ENCODE measurements at places on chromosomes 5 and 9.

DNA sequence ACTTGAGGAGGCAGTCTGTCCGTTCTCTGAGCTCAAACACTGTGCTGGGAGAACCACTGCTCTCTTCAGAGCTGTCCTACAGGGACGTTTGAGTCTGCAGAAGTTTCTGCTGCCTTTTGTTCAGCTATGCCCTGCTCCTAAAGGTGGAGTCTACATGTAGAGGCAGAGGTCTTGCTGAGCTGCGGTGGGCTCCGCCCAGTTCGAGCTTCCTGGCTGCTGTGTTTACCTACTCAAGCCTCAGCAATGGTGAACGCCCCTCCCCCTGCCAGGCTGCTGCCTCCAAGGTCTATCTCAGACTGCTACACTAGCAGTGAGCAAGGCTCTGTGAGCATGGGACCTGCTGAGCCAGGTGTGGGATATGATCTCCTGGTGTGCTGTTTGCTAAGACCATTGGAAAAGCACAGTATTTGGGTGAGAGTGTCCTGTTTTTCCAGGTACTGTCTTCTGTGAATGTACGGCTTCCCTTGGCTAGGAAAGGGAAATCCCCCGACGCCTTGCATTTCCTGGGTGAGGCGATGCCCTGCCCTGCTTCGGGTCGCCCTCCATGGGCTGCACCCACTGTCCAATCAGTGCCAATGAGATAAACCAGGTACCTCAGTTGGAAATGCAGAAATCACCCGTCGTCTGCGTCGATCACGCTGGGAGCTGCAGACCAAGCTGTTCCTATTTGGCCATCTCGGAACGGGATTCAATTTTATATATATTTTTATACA lies 58.5 kb downstream of the CNTRL start:
- no peak for DNase-seq

DNA sequence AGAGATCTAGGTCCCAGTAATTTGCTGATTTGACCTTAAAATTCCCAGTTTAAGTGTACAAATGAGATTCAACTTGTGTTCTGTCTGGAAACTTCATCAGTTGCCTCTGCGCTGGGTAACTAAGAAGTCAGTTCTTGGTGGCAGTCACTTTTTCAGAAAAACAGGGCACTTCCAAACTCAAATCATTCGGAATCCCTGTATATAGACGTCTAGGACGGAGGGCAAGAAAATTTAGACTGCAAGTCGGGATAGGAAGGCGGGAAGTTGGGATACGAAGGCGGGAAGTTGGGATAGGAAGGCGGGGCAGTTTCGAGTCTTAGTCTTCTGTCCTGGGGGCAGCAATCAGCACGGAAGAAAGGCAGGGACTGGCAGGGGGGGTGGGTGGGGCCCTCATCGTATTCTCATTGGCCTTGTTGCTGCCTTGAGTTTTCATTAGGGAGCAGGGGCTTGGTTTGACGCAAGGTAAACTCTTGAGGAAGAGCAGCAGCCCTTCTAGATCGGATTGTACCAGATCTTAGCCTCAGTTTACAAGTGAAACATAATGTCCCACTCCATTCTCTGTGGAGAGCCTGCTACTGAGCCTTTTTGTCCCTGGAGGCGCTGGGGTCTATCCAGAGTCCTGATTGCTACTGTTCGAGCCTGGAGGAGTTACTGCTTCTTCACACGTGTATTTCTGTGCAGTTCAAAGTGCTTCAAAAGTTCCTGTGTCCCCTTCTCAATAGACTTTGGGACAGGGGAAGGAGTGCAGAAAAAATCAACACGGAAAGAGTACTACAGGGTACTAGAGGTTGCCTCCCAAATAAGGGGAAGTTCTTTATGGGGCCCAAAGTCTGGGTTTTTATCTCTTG lies 2.7 kb upstream of the PURA start:
- no peak for DNase-seq

DNA sequence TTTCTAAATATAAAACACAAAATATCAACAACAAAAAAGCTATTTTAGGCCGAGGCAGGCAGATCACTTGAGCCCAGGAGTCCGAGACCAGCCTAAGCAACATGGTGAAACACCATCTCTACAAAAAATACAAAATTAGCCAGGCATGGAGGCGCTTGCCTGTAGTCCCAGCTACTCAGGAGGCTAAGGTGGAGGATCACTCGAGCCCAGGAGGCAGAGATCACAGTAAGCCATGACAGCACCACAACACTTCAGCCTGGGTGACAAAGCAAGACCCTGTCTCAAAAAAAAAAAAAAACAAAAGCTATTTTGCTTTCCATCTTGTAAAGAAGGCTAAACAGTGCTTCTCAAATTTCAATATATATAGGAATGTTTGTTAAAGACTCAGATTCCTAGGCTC lies 11.3 kb downstream of the C5orf15 start:
- DNase-seq, result no peak

DNA sequence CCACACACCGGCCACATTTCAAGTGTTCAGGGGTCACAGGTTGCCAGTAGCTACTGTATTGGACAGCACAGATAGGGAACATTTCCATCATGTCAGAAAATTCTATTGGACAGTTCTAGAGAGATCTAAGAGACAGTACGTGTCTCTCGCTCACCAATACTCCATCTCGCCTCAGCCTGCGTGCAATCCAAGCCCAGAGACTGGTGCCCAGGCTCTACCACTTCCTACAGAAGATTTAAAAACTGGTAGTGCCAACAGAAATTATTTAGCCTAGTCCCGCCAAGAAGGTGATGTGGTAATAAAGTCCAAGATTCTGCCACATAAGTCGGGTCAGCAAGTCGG lies 390 bp upstream of the SNX2 start:
- DNase-seq, result peak; percentile 61

DNA sequence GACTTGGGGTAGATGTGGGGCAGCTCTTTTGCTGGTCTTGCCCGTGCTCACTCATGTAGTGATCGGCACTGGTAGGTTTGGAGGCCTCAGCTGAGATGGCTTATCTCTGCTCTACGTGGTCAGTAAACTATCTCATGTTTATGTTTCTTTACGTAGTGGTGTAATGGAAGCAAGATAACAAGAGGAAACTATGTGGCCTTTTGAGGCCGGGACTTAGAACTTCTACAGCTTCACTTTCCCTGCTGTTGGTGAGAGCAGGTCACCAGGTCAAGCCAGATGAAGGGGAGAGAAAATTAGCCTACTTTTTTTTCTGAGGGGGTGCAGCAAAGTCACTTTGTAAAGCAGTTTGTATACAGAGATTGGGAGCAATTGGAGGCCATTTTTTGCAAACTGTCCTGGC lies 8.5 kb downstream of the FOCAD start:
- DNase-seq, result no peak

- DNase-seq, result no peak
These were observed 18.4 kb downstream of the SLC6A18 start for GRCh38 chr5:1243487-1244130.

- DNase-seq, result no peak
These were observed 106.1 kb upstream of the PHYKPL start for GRCh38 chr5:178338750-178339144.

DNA sequence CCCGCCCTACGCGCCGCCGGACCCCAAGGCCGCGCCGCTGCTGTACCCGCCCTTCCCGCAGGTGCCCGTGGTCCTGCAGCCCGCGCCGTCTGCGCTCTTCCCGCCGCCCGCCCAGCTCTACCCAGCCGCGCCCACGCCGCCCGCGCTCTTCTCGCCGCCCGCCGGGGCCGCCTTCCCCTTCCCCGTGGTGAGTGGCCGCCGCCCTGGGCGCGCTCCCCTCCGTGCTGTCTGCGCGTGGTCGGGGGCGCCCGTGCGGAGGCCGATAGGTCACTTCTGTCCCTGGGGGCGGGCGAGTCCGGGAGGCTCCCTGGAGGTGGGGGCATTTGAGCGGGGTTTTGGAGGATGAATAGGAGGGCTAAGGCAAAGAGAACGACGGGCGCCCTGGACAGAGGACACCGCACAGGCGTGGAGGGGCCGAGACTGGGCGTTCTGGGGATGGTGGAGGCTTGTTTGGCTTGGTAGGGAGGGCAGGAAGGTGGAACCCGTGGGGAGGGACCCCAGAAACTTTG lies 9.6 kb downstream of the PRRT1B start:
- no peak for DNase-seq

Data from NCI-H2227 treated with DMSO at 0.1 percent for 48 hours (cell line).